ENCODE measurements at places on chromosomes 12 and 14.
A peak's percentile ranks its signal among the peaks of the same experiment; 100 is the strongest.

DNA sequence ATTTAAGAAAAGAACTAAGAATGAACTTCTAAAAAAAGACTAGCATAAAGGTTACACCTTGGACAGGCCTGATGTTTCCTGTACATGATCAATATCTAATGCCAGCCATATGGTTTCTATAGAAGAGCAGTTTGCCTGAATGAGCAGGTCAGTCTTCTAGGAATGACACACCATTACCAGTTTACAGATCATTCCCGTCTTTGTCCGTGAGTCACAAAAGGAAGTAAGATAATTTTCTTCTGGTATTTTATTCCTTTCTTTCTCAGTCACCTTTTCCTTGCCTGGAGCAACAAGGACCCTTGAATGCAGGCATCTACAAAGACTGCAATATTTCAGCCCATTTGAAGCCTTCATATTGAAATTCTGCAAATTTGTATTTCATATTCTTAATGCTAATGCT, 44.6 kb upstream of the CNTN1 start:
- DNase-seq = no peak

DNA sequence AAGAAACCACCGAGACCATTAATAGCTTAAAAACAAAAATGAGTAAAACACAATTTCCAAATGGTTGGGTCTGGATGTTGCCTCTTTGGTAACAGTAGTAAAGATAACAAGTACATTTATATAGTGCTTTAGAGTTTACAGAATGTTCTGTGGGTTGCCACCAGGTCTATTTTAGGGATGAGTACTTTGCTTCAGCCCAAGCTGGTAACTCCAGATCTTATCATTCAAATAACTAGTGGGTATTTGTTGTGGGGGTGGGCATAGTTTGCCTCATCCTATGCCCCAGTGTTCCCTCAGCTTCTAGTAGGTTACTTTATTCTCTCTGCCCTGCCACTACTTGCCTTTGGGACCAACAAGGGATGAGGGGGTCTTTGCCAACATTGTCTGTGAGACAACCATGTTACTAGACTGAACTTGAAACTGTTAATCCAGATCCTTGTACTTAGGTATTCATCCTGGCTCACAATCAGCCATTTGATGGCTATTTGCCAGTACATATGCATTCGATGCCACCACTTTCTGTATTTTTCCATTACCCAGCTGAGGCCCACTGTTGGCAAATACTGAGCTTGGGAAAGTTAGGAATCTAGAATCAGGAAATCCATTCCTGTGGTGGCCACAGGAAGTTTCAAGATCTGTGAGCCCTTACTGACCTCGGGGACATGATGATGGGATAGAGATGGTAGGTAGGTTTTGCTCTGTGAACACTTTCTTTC, 17.6 kb upstream of the AKAP6 start:
- peak; percentile 38 for DNase-seq

DNA sequence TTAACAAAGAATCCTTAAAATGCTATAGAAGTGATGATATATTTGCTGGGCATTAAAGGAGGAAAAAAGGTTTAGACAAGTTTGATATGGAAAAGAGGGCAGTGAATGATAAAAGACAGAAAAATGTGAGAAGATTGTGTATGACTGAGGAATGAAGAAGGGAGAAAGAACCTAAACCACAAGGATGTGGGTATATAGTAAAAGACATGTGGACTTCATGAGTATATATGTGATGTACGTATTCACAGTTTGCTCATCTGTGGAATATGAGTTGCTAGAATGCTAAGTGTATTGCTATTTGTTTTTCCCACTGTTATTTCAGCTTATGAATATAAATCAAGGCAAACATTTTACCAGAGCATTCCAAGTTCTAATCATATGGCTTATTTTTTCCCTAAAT, 2.1 kb upstream of the SLC16A7 start:
- DNase-seq = no peak

DNA sequence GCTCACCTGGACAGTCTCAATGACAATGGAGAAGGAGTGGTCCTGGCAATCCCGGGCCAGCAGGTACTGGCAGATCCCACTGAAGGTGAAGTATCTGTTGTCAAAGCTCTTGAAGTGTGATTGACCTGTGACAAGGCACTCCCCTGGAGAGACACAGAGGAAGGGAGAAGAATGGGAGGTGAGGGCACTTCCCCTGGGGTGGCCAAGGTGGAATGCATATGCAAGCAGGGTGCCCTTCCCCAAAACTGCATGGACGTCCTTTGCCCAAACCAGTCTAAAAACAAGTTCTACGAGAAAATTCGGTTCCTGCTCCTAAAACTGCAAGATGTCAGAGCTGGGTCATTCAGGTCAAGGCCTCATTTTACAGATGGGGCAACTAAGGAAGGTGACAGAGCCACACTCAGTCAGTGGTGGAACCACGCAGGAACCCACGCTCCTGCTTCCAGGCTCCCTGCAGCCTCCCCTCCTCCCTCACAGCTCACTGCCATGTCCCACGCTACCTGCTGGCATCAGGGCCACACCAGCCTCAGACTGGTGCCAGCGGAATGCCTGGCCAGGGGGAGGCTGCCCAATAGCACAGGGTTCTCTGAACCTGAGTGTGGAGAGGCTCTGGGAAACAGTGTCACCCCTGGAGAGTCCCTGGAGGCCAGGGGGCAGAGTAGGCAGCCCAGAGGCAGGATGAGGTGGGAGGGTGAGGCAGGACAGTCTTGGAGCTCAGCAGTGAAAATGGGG, 59.2 kb downstream of the VWF start:
- no peak for DNase-seq

DNA sequence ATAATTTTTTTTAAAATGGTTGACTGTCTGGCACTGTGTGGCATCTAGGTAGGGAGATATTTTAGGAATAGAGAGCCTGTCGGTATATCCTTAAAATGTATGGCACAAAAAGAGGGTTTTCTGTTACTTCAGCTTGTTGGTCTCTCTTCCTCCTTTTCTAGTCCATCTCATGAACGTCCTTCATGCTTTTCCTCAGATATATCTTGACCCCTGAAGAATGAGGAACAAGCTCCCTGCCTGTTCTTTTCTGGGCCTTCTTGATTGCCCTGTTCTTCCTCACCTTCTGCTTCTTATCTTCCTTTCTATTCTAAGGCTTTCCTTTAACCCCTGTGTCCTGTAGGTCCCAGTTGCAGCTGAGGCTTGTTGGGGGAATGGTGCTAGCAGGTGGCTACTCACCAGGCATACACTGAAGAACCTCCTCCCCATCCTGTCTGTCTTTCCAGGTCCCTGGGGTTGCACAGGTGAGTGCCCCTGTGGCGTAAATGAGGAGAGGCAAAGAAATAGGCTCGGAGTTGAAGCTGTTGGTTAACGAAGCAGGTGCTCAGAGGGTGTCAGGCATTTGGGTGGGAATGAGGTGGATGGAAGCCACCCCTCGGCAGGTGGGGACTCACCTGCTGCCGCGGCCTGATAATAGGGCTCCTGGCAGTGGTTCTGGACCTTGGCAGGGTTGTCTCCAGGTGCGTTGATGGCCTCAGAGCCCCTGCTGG, 7.2 kb upstream of the C1R start:
- no peak for DNase-seq

DNA sequence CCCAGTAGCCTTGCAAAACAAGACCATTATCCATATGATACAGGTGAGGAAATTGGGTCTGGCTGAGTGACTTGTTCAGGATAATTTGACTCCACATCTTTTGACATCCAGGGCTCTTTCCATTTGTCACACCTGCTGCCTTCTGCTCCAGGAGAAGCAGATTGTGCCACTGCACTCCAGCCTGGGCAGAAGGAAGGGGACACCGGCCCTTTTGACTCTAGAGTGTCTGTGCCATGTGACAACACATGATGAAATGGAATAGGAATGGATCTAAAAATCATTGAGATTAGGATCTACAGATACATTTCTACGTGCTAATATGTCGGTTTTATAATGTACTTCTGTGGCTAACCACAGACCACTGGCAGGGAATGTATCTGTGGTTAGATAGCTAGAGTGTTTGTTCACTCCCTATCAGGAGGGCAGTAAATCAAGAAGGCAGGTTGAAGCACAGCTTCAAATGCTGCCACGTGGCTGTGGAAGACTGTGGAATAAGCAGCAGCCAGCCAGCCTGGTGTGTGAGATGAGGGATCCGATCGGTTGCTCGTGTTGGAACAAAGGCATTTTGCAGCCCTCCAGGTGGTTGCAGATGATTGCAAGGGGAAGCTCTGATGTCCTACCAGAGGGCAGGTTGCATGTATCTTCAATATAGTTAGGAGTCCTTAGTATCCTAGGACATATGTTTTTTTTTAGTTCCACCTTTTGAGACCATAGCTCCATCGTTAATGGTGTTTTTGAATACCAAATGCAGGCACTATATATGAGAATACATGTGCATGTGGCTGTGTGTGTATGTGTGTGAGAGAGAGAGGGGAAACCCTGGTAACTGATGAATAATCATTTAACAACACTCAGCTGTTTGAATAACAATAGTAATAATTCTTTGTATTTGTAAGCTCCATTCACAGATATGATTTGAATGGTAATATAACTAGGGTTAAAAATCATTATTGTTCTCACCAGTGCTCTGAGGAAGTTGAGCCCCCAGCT, 28.6 kb downstream of the EML1 start:
- peak; percentile 91 for DNase-seq
